Stimulated activated CD8-positive, alpha-beta memory T cell treated with anti-CD3 and anti-CD28 coated beads, Interleukin-4, amount 100 ng/mL, for 1 hour (primary cell): ENCODE measurements at places on chromosomes 4 and X.

GRCh38 chr4:164204434-164204833 lies 549.5 kb upstream of the SMIM31 start:
- DNase-seq: no peak

DNA sequence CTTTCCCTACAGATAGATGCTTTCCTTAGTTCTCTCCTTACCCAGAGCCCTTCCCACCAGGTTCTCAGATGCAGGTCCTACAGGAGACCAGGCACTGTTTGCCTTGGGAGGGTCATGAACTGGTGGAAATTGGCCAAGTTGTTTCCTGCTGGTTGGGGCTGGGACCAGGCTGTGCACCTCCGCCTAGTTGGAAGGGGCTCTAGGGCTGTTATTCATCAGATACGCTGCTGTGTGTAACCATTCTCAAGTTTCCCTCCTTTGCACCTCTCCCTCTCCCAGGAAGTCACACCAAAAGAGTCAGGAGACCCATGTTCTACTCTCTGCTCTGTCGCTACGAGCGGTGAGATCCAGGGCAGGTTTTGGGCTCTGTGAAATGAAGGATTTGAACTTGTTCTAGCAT lies 11.9 kb upstream of the VSIG1 start:
- no peak for DNase-seq

DNA sequence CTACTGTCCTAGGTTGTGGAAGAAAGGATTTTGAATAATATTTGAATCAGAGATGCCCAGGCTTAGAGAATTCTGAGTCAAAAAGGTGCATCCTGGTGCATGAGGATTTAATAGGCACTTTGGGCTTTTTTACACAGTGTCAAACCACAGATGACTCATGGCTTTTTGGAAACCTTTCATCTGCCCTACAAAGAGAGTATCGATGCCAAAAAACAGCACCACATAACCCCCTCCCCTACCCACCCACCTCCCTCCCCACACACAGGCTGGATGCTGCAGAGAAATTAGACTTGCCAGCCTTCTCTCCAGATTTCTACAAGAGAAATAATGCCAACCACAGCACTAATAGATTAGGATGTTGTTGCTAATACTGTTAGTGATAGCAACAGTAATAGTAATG lies 779.3 kb downstream of the NLGN4X start:
- DNase-seq: no peak

DNA sequence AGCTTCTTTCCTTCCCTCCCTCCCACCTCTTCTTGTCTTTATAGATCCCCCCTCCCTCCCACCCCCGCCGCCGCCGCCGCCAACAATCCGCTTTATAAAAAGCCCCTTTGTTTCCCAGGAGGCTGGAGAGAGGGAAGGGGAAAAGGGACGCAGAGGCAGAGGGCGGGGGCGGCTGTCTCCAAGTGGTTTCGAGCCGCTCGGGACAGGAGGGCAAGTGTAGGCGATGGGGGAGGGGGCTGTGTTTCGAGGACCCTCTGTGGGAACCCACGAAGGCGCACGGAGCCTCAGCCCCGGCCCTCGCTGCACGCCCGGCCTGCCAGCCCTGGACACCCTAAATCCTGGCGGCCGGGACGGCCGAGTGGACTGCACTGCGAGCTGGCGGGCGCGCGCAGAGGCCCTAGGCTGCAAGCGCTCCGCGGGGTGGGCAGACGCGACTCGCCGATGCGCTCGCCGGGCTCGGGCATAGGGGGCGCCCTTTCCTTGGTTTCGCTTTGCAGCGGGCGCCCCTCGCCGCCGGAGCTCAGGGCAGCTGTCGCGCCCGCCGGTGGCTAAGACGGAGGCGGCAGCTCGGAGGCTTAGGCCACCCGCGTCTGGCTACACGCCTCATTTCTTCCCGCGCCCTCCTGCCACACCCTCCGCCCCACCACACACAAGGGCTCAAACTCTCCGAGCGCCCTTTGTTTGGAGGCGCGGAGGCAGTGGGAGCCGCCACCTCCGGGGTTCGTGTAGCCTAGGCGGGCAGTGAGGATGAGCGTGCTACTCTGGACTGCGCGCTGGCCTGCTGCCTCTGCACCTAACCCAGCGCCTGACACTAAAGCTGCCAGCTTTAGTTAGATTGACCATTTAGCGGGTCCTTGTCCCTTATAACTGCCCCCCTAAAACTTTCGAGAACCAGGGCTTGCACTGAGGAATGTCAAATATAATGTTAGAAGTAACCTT lies 2.2 kb downstream of the MAMLD1 start:
- peak; percentile 26 for DNase-seq

DNA sequence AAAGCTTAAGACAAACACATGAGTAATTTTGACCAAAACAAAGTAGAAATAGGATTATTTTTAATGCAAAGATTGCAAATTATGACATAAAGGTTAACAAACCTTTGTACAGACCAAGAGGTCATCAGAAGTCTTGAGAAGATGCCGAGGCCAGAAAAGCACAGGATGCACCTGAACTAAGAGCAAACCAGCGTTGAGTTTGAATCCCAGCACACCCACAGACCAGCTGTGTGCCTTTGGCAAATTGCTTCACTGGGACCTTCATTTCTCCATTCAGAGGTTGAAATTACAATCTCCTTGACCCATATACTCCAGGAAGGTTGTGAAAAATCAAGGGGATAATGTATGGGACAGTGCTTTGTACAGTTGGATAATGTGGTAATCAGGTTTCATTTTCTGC lies 56.6 kb downstream of the PPM1K start:
- DNase-seq: no peak

- no peak for DNase-seq
These were observed 109.6 kb upstream of the ACSL4 start for GRCh38 chrX:109842611-109843010.

GRCh38 chr4:13371048-13371447 lies 113.1 kb downstream of the RAB28 start:
- DNase-seq: no peak

- DNase-seq: no peak
These were observed 2.2 kb downstream of the WFS1 start for GRCh38 chr4:6271701-6272465.

GRCh38 chr4:138977524-138977923 lies 38.1 kb upstream of the NOCT start:
- DNase-seq: no peak

GRCh38 chrX:102517326-102517725 lies 787 bp upstream of the TMSB15A start:
- no peak for DNase-seq

DNA sequence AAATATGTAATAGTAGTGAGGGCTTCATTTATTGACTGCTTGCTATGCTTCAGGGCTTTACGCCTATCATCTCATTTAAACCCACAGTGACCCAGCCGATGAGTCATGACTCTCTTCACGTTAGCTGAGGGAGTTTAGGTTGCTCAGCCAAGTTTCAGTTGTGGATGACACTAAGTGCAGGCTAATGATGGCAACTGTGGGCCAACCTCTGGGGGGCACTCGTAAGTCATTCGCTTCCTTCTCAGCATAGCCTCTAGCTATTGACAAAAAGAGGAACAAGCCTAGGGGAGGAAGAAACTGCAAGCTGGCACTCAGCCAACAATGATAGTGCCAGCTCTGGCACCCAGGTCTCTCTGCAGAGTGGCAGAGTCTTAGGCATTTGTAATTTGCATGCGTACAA lies 325.0 kb downstream of the ARHGAP10 start:
- DNase-seq: peak; percentile 30

DNA sequence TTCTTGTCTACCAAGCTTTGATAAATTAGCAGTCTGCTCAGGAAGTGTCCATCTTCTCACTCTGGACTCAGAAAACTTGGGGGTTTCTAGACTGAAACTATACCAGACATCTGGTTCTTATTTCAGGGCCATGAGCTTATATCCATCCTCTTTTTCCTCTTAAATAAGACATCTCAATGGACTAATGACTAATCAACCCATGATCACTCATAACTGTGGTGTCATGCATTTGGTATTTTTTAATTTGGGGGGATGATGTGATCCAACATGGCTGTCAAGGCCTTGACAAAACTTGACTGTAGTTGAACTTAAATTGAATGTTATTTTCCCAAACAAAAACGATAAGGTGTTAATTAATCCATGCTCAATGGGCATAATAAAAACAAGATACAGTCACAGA lies 87.8 kb downstream of the GPRASP3 start:
- DNase-seq: no peak

DNA sequence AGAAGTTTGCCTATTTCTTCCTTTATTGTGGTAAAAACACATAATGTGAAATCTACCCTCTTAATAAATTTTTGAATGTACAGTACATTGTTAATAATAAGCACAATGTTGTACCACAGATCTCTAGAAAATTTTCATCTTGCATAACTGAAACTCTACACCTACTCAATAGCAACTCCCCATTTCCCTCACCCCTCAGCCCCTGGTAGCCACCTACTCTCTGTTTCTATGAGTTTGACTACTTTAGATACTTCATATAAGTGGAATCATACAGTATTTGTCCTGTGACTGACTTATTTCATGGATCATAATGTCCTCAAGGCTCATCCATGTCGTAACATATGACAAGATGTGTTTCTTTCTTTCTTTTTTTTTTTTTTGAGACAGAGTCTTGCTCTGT lies 446.4 kb downstream of the RPA4 start:
- DNase-seq: no peak

DNA sequence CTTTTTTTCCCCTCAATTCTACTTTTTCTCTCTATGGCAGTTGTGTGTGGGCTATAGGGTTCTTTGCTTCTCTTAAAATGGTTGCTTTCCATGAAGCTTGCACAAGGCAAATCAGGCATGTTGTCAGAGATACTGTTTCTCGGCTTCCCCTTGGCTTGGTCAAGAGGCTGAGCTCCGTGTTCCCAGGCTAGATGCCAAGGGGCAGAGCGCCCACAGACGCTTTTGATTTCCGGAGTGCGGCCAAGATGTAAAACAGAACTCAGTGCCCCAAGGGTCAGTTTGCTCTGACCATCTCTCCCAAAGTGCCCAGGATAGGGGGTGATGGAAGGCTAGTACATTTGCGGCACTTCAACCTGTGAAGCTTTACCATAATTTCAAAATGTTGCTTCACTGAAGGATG lies 64.2 kb upstream of the DIPK2B start:
- DNase-seq: no peak

GRCh38 chrX:15985937-15986336 lies 131.3 kb upstream of the AP1S2 start:
- DNase-seq: no peak

DNA sequence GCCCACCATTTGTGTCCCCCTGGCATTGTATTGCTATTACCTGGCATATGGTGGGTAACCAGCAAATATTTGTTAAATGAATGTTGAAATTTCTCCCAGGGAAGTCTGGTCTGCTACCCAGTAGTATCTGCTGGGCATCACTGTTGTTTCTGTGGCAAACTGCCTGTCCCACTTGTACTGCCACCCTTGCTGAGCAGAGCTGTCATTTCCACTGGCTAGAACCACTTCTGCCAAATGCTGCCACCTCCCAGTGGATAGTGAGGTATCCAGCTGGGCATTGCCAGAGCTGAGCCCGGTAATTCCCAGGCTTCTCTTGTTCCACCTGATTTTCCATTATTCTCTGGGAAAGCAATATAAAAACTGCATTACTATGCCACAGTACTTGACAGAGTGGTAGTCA lies 186.7 kb upstream of the NOCT start:
- DNase-seq: no peak

GRCh38 chrX:38220415-38221390 lies at the start of gene SRPX:
SRPX (minus strand) TSS chrX:38220871; CDS start chrX:38220792, 79 bp downstream.
- DNase-seq: no peak

GRCh38 chr4:185969657-185970056 lies 99.3 kb upstream of the TLR3 start:
- DNase-seq: no peak

DNA sequence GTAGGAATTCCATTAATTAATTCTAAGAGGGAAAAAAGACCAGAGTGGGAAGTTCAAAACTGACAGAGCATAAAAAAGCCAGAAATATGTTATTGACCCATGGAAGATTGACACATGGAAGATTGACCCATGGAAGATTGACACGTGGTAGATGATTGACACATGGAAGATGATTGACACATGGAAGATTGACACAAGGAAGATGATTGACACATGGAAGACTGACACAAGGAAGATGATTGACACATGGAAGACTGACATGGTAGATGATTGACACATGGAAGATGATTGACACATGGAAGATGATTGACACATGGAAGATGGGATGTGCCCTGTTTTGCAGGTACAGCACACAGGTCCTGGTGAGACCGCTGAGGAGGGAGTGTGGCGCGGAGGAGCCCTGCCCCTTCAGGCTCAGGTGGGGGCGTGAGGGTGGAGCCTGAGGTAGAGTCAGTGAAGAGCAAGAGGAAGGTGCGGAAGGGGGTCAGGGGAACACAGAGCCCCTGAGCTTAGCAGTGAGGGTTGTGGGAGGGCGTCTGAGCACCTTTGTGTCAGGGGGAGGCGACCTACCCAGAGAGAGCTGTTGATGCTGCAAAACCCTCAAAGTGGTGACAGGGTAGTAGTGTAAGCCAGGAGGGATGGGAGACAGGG lies 15.8 kb upstream of the PDE6B start:
- DNase-seq: no peak

DNA sequence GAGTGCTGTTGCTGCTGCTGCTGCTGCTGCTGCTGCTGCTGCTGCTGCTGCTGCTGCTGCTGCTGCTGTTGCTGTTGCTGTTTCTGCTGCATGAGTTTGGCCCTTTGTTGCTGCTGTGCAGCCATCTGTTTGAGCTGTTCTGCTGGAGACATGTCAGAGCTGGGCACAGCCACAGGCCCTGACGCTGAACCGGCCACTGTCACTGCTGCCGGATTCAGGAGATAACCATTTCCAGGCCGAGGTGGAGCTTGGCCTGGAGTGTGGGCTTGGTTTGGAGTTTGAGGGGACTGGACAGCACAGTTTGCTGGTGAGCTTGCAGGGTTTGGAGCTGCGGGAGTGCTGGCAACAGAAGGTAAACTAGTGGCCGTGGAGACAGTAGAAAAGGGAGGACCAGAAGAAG lies 224.3 kb downstream of the MGST2 start:
- no peak for DNase-seq

DNA sequence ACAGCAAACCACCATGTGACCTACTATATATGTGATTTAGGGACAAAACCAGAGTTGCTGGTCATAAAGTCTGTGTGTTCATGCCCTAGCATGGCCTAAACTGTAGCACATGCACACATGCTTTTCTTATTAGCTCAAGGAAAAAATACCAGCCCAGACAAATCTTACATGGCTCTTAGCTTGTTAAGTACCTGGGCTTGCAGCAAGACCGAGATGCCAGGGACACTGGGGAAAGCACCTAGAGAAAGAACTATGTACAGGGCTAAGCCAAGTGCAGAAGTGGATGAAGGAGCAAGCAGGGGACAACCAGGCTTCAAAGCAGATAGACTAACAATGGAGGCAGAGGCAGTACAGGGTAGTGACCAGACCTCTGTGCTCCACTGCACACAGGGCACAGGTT lies 3.4 kb upstream of the GABRE start:
- no peak for DNase-seq
